Choroid plexus epithelial cell (primary cell): ENCODE measurements at places on chromosomes 7 and 10.
A peak's percentile ranks its signal among the peaks of the same experiment; 100 is the strongest.

- DNase-seq: peak; percentile 68
Observed at GRCh38 chr7:65397730-65398142, 24.1 kb downstream of the ZNF92 start.

- no peak for DNase-seq
Observed at GRCh38 chr10:118771976-118772375, 17.2 kb upstream of the CACUL1 start.

- DNase-seq: peak; percentile 57
Observed at GRCh38 chr7:23530405-23530804, 1.4 kb downstream of the TRA2A start.

DNA sequence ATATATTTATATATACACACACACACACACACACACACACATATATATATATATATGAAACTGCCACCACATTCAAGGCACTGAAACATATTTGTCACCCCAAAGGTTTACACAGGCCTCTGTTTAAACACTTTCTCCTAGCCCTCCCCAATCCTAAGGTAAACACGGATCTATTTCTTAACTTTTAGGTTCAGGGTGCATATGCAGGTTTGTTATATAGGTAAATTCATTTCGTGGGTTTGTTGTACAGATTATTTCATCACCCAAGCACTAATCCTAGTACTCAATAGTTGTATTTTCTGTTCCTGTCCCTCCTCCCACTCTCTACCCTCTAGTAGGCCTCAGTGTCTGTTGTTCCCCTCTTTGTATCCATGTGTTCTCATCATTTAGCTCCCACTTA, 305.0 kb downstream of the GPR37 start:
- DNase-seq: no peak

DNA sequence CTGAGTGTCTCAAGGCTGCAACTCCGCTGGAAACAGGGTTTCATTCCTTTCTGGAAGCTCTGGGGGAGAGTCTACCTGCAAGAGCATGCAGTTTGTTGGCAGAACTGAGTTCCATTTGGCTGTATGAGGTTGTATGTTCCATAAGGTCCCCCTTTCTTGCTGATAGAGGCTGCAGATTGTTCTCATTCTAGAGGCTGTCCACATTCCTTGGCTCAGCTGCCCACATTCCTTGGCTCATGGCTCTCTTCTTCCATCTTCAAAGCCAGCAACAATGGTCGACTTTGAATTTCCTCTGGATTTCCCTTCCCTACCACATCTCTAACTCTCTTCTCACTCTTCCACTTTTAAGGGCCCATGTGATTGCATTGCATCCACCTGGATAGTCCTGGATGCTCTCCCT, 147.3 kb upstream of the CDCA7L start:
- DNase-seq: peak; percentile 42

DNA sequence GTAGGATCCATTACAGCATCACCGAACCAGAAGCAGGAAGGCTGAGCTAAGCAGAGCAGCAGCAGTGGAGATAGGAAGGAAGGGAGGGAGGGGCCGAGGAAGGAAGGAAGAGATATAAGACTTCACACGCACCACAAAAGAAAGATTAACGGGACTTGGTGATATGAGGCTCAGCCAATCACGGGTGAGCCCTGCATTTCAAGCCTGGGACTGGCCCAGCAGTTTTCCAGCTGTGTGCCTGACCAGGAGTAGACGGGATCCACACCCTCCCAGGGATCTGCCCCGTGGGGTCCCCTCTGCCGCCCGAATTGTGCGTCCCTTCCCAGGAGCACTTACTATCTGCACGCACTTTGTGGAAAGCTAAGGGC, 16.2 kb downstream of the ATG9B start:
- peak; percentile 13 for DNase-seq

GRCh38 chr10:3978174-3978573, 193.2 kb upstream of the KLF6 start:
- peak; percentile 64 for DNase-seq

DNA sequence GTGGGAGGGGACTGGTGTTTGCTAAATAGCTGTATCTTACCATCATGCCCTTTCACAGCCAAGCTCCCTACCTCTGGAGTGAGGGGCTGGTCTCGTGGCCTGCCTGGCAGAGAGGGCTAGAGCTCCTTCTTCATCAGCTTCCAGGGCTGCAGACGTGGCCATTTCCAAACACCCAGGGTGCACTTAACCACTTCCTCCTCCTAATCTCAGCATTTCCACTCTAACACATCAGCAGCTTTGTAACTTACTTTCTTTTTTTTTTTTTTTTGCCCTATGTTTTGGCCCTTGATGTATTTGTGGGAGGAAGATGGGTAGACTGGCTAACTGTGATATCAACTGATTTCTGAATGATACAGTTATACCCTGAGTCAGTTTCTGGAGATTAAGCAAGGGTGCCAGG, 27.4 kb downstream of the LRRC4 start:
- DNase-seq: peak; percentile 34

DNA sequence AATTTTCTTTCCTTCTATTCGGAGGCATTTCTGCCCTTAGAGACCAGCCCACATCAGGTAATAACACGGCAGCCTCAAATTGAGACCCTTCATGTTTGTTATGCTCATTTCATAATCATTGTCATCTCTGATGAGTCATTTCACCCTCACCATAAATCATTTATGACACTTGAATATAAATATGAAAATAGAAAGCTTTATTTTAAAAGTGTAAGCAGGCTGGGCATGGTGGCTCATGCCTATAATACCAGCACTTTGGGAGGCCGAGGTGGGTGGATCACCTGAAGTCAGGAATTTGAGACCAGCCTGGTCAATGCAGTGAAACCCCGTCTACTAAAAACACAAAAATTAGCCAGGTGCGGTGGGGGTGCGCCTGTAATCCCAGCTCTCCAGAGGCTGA, 57.4 kb upstream of the EGFR start:
- no peak for DNase-seq

- no peak for DNase-seq
Observed at GRCh38 chr10:89335226-89335625, 7.4 kb downstream of the IFIT3 start.

DNA sequence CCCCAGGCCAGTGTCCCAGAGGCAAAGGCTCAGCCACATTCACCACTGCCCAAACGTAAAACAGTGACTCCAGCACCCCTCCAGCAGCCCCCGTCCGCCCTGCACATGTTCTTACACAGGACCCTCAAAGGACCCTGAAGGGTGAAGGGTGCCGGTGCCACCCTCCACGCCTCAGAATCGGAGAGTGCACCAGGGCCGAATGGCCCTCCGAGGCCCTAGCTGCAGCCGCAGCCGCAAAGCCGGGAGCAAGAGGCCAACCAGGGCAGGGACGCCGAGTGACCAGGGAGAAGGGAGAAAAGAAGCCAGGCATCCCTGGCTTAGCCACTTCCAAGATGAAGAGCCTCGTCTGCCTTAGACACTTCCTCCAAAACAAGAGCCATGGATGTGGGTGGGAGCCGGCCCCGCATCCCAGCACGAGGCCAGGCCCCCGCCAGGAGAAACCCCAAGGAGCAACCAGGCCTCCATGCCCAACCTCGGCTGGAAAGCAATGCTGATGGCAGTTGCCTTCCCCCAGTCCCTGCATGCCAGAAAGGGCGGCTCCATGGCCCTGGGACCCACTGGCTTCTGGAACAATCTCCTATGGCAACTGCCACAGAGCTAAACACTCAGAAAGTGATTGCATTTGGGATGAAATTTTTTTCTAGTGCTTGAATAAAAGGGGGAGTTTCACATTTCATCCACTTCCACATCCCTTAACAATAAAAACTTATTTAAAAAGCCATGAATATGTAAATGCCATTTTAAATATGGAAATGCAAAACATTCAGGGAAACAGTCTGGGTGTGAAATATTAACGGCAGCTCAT, 92.3 kb downstream of the MAD1L1 start:
- DNase-seq: no peak

DNA sequence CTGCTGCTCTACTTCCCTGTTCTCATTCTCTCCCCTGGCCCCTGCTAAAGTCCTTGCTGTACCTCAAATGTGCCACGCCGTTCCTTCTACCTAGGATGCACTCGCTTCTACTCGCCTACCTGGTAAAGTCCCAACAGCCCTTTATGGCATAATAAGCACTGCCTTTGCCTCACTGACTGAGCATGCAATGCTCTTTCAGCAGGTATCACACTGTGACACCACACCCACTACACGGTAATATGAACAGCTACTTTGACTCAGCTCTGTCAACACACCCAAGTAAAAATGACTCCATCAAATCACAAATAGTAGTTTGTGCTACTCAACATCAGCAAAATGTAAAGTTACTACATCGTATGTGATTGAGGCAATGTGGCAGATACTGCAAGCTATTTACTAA, 37.6 kb downstream of the FAM204A start:
- no peak for DNase-seq

GRCh38 chr7:22356010-22356691, 803 bp downstream of the RAPGEF5 start:
- no peak for DNase-seq

DNA sequence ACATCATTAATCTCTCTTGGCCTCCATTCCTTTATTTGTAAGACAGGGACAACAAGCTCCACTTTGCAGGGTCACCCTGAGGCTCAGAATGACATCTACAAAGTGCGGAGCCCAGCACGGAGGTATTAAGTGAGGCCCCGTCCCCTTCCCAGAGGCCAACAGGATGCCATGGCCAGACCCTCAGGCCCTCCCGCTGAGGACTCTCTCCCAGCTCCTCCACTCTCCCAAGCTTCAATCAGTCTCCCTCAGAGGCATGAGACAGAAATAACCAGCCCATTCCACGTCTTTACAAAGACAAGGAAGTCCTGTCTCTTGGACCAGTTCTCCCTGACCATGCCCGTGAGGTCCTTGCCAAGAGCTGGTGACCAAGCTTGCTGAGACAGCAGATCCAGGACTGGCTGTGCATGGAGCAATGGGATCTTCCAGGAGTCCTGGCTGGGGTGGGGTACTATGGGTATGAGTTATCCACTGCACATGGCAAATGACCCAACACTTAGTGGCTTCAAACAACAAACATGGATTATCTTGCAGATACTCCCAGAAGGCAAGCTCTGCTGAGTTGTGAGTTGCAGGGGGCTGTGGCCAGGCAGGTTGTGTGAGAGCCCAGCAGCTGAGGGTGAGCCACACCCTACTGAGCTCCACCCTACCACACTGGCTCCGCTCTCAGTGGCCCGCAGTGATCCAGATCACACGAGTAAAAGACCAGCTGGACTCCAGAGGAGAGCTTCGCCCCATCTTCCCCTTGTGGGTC, 4.3 kb upstream of the PPIF start:
- DNase-seq: no peak

DNA sequence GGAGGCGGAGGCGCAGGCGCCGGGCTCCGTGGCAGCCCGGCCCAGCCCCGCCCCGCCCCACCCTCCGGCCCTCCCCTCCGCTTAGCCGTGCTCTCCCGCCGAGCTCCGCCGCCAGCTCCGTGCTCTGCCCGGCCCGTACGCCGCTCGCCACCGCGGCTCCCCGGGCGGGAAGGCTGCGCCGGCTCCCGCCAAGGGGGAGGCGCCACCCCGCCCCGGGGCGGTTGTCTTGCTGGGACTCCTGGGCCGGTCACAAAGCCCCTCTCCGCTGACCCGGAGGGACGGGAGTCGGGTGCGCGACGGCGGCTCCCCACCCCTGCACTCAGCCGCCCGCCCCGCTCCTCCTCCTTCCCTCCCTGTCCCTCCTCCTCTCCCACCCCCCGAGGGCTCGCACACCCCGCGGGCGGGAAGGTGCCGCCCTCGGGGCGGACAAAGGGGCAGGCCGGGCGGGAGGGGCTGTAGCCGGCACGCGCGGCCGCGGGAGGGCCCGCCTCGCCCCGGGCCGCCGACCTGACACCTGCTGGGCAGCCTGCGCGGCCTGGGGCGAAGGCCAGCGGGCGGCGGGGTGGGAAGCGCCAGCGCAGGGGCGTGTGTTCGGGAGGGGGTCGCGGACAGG, 11.5 kb upstream of the SP8 start:
- peak; percentile 23 for DNase-seq

DNA sequence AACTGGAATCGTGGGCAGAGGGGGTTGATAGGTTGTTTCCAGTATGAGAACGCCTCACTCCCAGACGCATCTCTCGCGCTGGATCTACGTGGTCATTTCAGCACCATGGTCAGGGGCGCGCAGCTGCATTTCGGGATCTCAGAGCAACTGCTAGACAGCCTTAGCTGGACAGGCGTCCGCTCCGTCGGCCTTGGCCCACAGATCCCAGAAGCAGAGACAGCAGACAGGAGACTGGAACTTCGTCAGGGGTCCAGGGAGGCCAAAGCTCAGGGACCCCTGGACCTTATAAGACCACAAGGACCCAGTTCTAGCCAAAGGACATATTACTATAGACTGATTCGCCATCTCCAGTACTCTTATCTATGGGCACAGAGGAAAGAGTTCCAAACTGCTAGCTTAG, 5.3 kb downstream of the NEUROG3 start:
- DNase-seq: peak; percentile 77
